GM04504 (cell line): ENCODE measurements at places on chromosomes 7 and 10.

GRCh38 chr7:156845379-156846101, 47.4 kb downstream of the LMBR1 start:
- no peak for DNase-seq

DNA sequence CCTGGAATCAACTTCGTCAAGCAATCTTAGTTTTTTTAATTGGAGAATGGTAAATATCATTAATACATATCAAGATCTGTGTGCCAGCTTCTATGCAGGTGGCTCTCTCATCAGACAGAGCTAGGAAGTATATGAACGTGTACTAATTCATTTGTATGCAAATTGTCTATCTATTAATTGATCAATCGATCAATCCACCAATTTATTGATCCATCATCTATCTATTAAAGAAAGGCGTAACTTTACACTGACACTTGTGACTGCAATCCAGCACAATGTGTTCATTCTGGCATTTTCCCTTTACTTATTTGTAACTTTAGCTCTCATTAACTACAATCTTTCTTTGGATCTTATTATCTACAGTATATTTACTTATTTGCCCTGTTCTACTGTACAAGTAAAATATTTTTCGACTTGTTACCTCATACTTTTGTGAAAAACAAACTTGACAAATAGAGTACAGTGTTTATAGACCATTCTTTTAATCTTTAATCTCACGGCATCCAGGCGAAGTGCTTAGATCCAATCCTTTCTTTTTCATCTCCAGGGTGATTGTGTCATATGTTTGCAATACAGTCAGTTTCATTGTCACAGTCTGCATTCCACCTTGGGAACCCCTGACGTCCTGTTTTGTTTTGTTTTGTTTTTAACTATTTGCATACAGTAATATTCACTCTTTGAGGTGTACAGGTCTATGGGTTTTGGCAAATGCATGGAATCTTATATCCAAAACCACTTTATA, 22.0 kb upstream of the GHRHR start:
- DNase-seq, result no peak

DNA sequence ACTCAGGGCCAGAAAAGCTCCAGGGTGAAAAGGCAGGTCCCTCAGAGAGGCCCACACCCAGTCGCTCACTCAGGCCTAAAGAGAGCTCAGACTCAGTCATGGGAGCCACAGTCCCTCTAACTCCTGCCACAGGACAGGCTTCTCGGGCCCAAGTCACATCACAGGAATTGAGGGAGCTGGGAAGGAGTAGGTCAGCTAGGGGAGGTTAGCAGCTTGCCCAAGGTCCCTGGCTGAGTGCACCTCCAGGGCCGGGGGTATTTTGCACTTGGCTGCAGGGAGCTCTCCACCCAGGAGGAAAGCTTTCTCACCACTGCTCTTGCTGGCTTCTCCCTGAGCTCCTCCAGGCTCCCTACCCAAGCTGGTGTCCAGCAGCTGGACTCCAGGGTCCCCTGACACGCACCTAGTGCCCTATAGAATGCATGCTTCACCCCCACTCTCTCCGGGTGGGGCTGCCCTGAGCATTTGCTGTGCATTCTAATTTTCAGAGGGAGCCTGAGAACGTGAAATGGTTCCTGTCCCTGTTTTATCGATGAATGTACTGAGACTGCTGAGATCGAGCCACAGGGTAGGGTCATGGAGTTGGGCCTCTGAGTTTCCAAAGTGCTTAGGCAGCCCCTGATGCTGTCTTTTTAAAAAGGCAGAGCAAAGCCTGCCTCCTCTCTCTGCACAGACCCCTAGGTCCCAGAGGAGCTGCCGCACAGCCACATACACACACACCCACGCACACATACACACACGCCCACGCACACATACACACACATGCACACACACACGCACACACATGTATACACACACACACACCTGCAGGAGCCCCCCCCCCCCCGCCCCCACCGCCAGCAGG, 37.9 kb upstream of the RET start:
- DNase-seq, result no peak

- no peak for DNase-seq
These were observed 22.4 kb upstream of the ZNF488 start for GRCh38 chr10:47406548-47406869.

- DNase-seq, result no peak
These were observed 187.4 kb upstream of the AGR3 start for GRCh38 chr7:17069146-17069545.

DNA sequence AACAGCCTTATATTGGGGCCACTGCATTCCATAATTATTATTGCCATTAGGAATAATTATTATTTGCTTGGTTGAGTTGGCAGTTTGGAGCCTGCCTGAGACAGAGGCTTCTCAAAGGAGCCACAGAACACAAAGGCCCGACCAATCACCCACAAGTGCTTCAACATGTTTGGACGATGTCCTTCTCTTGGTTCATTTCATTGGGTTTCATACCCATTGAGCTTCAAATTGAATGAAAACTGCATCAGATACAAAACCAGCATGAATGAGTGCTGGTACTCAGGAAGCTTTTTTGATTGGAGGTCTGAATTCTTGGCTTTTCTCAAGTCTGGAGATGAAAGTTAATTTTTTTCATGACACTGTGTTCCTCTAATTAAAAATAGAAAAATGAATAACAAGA, 168.3 kb downstream of the CREB5 start:
- DNase-seq, result no peak

DNA sequence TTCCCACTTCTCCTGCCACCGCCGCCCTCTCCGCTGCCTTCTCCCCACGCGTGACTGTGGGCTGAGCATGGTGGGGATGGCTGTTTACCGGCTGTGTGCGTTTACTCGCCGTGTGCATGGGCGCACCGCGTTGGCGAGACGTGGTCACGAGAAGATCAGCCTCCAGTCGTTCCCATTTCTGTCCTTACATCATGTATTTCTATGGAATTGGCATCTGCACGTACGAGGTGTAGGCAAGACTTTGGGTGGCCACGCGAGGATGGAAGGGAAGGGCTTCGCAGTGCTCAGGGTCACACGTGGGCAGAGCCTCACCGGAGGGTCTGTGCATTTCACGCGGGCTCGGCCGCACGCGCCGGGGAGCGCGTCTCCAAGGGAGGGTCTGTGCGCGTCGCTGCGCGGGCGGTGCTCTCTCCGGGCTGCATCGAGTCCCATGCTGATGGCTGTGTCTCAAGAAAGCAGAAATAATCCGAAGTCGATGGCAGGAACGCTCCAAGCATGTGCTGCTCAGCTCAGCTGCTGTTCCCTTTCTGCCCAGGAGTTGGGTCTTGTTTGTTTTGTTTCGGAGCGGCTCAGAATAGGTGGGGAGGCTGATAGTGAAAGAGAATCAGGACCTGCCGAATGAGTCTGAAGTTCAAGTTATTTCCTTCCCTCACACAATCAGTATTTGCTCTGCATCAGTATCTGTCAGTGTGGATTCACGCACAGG, 973 bp downstream of the CAMK1D start:
- DNase-seq, result no peak

DNA sequence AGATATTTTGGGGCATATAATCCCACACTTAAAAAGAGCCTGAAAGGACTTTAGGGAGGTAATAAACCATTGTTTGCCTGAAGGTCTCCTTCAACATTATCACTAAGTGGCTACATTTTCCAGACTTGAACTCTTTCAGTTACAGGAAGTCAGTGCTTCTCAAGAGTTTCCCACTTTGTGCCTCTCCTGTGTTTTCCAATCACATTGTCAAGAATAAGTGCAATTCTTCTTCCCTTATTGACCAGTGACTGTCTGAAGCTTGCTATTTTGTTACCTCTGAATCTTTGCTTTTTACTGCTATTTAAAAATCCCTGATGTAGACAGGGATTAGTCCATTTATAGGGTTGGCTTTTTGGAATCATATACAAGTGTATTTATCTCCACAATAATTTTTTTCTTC, 346.7 kb upstream of the ANKRD30A start:
- no peak for DNase-seq

DNA sequence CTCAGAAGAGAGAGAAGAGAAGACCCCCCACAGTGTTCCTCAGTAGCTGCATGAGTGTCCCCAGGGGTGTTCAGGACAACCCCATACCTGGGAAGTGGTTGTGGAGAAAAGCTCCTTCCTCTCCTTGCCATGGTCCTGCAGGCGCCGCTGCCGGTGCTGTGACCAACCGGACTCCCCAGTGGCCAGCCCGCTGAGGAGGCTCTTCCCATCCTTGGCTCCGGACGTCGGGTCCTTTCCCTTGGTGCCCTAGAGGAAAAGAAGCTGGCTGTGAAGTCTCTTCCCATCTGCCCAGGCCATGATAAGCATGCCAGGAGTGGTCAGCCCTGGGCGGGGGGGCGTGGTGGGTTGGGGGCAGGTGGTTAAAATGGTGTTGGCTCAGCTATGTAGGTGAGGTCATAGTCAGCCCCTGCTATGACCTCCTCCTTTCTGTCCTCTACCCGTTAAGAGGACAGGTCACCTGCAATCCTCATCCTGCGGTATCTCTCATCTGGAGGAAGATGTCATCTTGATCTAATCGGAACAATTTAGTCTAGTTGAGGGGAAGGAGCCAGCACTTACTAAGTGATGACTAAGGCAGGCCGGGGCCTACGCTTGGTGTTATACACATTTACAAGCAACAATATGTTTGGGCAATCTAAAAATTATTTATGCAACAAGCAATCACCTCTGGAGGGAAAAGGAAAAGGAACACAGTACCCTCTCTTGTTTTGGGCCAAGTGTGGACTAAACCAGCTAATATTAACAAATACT, 13.2 kb downstream of the WDR91 start:
- DNase-seq, result no peak

- DNase-seq, result no peak
These were observed 275.1 kb upstream of the FZD1 start for GRCh38 chr7:90988996-90989765.

GRCh38 chr7:114657279-114657678, 242.7 kb downstream of the FOXP2 start:
- DNase-seq, result no peak

DNA sequence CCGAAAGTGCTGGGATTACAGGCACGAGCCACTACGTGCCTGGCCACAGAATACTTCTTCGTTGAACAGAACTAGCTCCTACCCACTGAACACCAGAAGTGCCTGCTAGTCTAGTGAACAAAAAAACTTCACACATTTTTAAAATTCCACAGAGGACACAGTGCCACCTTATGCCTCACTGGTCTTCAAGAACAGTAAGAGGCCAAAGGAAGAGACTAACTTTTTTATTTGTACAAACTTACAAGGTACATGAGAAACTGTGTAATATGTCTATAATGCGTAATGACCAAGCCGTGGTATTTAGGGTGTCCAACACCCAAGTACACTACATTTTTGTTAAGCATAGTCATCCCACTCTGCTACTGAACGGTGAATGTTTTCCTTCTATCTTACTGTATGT, 144.4 kb upstream of the PTER start:
- DNase-seq, result no peak

DNA sequence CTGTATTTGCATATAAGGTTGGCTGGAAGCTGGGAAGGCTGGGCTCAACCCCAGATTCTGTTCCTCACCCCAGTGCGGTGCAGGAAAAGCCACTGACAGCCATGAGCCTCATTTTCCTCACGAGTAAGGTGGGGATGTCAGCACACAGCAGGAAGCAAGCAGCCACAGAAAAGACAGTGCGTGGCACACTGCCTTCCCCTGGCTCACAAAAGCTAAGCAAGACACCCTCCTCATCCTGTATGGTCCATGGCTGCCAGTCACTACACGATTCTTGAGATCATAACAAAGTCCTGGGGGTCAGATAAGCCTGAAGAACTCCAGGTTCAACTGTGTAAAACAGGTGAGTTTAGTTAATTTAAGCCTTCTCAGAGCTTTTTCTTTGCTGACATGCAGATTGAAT, 28.9 kb upstream of the DDC start:
- no peak for DNase-seq

- no peak for DNase-seq
These were observed 618 bp upstream of the RELN start for GRCh38 chr7:103989785-103990767.

DNA sequence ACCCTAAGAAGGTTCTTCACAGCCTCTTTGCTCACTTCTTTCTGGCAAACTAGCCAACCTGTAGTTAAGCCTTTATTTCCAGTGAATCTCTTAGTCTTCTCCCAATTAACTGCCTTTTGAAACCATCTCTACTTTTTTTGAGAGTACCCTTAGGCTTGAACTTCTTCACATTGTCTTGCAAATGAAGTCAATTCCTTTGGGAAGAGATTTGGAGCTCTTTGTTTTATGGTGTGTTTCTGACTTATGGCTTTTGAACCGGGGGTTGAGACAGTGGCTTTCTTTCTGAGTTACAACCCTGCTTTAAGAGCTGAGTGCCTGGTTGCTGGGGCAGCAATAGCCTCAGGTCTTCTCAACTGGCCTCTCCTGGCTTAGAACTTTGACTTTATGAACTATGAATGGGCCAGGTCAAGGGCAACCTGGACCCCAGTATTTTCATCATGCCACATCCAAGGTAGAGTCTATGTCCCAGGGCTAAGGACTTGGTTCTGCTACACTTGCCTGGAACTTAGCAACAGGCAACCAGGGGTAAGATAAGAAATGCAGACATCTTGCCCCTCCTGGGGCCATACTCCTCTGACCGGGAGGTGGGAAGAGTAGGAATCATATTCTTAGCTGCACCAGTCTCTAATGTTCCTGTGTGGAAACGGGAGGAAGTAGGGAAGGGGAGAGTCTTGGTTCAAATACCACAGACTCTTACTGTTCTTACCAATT, 53.0 kb downstream of the SP4 start:
- no peak for DNase-seq

DNA sequence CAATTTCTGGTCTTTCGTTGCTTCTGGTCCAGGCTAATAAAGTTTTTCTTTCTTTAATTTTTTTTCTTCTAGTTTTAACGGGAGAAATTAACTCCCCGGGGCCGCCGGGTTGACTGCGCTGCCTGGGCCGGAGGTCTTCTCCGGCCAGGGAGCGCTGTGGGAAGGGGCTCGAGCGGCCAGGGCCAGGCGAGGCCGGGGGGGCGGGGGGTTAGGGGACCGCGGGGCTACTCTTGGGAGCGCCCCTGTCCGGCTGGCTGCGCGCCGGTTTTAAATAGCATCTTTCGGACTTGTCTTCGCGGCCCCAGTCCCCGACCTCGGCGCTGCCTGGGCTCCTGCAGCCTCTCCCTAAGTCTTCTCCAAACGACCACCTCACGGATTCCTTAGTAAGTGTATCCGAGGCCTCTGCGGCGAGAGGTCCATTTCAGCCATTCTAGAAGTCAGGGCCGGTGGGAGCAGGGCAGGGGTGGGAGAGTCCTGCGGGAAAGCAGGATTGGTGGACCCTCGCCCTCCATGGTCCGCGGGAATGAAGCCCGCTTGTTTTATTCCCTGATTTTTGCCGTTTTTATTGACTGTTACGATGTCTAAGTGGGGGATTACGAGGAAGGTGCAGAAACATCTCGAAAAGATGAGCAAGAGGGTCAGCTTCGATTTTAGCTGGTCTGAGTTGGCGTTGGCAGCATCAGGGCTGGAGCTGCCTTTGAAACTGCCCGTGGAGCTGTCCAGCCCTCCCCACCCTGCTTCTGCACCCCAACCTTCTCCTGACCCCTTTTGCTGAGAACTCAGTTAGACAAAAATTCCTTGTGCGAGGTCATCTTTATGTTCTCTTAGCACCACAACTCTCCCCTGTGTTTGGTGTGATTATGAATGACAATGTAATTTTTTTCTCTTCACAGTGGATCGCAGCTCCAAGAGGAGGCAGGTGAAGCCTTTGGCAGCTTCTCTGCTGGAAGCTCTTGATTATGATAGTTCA, 555 bp downstream of the PHF14 start:
- DNase-seq, result peak; percentile 4

GRCh38 chr7:28891192-28891875, 66.8 kb downstream of the TRIL start:
- no peak for DNase-seq
